ENCODE measurements at places on chromosomes 6 and 20. TPM values are rescaled to one million over a fixed set of nuclear protein-coding genes. Genes with fewer than 3 reads are reported as not detected.

Gene WFDC10B
- total RNA-seq: not detected

Gene ULBP2
- total RNA-seq: 9.9 TPM

Gene CFAP206
- 0.54 TPM for total RNA-seq

DNA sequence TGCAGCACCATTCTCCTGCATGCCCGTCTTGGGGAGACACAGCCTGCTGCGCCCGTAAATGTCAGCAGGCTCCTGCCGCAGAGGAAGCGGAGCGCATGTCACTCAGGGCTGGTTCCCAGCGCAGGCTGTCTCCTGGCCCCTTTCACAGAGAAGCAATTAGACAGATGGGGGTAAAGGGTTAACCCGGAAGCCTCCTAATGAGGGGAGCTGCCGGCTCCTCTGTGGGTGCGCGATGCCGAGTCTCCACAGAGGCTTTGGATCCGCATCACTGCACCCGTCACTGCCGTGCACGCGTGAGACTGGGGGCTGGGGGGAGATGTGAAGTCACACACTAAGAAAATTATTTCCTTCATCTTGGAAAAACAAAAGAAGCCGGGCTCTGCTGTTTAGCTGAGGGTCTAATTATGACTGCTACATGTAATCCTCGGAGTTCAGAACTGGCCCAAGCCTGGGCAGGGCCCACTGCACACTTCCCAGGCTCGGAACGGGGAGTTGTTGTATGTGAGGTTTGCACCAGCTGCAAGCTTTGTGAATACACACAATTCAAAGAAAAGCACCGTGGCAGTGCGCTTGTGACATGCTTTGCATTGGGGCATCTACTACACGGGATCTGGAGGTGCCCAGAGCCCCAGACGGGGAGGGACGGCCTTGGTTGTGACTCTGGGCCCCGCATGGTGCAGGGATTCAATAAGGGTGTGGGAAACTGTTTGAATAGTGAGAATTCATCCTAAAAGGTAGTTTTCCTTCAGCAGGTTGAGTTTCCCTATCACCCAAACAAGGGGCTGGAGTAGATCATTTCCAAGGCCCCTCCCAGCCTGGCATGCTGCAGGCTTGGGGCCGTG is 331.6 kb downstream of the TAF4 start:
- DNase-seq: no peak

DNA sequence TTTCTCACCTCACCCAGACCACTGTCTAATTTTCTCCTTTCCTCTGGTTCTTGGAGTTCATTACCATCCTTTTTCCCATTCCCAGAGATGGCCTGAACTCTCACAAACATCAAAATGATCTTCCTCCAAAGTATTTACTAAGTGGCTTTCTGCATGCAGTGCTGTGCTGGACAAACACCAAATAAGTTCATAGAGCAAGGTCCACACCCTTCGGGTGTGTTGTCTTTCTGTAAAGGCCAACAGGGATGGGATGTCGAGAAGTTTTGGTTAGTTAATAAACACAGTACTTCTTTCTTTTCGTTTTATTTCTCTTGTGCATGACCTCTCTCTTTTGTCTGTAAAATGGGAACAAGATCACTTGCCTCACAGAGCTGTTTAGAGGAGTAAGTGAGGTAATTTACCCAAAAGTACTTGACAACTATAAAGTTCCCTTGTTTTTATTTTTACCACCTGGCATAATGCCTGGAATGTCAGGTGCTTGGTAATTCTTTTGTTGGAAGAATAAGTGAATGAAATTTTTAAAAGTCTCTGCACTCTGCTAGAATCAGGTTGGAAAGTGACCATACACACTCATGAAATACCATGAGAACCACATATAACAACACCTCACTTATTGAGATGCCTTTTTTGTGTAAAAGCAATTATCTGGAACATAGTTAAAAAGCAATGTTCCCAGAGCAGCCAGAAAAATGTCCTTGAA is 22.8 kb upstream of the CCN6 start:
- no peak for DNase-seq

GRCh38 chr20:60553095-60553494 is 594.9 kb downstream of the CDH26 start:
- DNase-seq: no peak

DNA sequence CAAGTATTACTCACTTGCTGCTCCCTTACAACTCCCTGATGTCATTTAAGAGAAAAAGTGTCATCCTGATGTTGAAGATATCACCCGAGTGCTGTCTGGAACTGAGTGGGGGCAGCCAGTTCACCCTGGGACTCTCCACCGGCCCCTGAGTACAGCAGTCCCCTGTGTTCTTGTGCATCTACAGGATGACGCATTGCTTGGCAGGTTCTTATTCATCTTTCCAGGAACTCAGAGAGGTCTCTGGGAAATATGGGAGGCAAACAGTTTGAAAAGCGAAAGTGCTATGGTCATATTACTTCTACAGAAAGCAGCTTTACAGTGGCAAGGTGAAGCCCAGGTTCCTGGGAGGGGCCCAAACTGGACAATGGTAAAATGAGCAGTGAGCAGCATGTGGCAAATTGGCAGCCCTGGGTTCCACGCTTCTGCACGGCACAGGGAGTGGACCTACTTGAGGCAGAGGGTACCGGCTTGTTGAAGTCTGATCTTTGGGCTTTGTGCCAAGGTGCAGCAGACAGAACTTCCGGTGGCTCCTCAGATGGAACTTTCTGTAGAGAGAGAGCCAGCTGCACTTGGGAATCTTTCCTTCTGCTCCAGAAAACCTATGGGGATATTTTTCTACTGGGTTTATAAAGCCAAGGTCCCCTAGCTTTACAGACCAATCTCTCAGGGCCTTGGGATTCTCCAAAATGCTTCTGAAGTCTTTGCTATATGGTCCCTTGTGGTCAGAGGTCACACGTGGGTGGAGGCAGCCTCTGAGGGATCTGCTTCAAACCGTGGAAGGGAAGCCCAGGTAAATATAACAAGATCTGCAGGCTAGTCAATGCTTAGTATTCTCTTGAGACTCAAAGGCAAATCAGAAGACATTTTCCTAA is 128.3 kb downstream of the MAP3K7 start:
- no peak for DNase-seq

GRCh38 chr6:12024699-12025434 is 12.8 kb downstream of the HIVEP1 start:
- no peak for DNase-seq

All from endothelial cell (in vitro differentiated cells).